Kidney tubule cell (primary cell): ENCODE measurements at places on chromosomes 4 and X.

GRCh38 chr4:125744891-125745364 is 430.2 kb downstream of the FAT4 start:
- no peak for DNase-seq

GRCh38 chrX:45811326-45811725 is 610.6 kb upstream of the DIPK2B start:
- DNase-seq, result no peak

DNA sequence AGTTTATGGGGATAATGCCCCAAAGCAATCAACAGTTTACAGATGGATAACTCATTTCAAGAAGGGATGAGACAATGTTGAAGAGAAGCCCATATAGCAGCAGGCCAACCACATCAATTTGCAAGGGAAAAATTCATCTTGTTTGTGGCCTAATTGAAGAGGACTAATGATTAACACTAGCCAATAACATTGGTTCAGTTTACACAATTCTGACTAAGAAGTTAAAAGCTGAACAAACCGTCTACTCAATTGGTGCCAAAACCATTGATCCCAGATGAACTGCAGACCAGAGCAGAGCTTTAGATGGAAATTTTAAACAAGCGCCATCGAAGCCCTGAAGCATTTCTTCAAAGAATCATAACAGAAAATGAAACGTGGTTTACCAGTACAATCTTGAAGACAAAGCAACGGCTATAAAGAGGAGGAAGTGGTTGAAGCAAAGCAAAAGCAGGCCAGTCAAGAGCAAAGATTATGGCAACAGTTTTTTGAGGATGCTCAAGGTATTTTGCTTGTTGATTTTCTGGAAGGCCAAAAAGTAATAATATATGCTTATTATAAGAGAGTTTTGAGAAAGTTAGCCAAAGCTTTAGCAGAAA is 20.5 kb upstream of the BLTP1 start:
- DNase-seq, result no peak

- peak; percentile 66 for DNase-seq
Observed at GRCh38 chrX:41288641-41289040, 45.3 kb upstream of the DDX3X start.

GRCh38 chr4:155907556-155907955 is 4.1 kb downstream of the TDO2 start:
- DNase-seq, result no peak

DNA sequence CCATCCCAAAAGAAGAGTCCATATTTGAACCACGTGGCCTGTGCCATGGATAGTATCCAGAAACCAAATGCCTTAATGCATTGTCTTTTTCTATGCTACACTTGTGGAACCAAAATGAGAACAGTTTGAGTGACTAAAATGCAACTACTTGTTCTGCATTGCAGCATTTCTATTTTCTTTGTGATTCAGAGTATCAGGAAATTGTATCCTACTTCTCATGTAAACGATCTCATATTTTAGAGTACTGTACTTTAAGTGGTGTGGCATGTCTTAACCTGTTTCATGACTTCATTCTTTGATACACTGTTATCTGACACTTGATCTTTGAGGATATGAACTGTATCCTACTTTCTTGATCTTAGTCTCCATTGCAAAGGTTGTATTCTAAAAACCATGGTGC is 167.2 kb upstream of the WDR1 start:
- DNase-seq, result no peak

DNA sequence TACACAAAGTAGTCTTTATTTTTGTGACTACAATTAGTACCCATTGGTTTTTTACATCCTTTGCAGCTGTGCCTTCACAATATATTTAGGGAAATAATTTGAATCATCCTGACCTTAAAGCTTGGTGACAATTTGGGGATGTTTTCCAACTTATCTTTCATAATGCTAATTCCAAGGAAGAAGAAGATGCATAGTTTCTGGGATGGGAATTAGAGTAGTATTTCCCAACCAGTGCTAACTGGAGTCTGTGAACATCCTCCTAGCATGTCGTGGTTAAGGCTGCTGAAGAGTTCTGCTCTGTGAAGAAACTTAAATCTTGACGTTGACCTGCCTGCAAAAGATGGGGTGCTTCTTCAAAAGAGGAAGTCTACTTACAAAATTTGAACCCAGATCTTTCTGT is 173.5 kb downstream of the ANK2 start:
- DNase-seq, result no peak

DNA sequence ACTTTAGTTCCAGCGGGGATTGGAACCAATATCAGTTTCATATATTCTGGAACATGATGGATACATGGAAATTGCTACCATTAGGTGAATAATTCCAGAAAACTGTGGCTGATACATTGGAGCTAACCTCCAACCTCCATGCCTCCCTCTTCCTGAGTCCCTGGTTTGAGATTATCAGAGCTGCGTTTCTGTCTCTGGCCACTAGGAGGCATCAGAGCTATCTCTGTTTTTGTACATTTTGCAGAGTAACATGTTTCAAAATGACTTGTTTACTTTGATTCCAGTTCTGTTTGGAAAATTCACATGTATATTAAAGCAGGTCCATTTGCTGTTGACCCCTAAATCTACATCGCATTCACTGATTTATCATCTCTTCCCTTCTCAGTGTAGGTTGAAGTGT is 2.4 kb upstream of the RAB40AL start:
- DNase-seq, result peak; percentile 46

GRCh38 chr4:132269303-132269990 is 879.6 kb upstream of the PCDH10 start:
- no peak for DNase-seq

DNA sequence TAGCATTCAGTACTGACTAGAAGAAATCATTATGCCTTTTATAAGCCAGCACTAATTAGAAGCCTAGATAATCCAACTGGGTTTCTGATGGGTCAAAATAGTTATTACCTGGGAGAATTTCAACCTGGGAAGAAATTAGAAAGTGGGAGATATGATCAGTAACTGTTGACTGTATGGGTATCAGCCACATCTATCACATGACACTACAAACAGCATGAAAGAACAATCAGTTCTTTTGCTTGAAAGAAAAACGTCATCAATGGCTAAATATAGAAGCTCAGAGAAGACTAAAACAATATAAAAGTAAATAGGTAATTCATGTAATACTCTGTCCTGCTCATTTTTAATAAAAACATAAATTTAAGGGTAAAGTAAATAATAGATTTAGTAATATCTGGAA is 145.1 kb downstream of the CAMK2D start:
- DNase-seq, result no peak

DNA sequence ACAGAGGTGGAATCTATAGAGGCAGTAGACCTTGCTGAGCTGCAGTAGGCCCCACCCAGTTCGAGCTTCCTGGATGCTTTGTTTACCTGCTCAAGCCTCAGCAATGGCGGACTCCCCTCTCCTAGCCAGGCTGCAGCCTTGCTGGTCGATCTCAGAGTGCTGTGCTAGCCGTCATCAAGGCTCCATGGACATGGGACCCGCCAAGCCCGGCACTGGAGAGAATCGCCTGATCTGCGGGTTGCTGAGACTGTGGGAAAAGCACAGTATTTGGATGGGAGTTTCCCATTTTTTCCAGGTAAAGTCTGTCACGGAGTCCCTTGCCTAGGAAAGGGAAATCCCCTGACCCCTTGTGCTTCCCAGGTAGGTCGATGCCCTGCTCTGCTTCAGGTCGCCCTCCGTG is 124.8 kb upstream of the KLF8 start:
- DNase-seq, result no peak

GRCh38 chrX:40877887-40878286 is 142.5 kb upstream of the MED14 start:
- DNase-seq, result peak; percentile 13

DNA sequence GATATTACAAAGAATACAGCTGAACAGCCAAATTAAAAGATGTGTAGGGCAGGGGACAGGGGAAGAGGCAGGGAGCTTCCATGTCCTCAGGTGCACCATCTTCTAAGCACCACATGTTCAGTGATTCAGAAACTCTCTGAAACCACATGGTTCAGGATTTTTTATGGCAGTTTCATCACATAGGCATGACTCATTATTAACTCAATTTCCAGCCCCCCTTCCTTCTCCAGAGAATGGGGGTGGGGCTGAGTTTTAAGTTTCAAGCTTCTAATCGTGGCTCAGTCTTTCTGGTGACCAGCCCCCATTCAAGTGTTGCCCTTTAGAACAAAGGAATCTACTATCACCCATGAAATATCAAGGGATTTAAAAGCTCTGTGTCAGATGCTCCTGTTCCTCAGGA is 317.8 kb upstream of the GALNT7 start:
- peak; percentile 91 for DNase-seq

GRCh38 chr4:163108614-163109013 is 58.1 kb downstream of the NAF1 start:
- no peak for DNase-seq

DNA sequence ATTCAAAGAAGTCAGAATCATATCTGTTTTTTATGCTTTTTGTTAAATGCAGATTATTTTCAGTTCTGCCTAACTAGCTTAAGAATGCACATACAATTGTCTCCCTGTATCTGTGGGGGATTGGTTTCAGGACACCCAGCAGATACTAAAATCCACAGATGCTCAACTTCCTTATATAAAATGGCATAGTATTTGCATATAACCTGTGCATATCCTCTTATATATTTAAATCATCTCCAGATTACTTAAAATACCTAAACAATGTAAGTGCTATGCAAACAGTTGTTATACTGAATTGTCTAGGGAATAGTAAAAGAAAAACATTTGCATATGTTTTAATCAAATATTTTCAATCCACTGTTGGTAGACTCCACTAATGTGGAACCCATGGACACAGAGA is 279.4 kb downstream of the TMA16 start:
- no peak for DNase-seq

DNA sequence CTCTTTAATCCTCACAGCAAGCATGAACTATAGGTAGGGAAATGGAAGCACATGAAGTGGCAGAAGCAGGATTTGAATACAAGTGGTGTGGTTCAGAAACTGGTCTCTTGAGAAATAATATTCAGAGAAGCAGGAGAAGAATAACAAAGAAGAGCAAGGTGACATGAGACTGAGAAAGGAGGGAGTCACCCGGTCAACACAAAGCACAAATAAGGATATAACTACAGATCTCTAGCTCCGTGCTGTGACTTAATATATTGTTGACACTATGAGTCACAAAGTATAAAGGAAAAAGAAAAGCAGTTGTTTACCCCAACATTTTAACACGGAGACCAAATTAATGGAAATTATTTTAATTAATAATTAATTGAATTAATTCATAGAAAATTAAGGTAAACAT is 204.5 kb downstream of the CPE start:
- DNase-seq, result no peak

DNA sequence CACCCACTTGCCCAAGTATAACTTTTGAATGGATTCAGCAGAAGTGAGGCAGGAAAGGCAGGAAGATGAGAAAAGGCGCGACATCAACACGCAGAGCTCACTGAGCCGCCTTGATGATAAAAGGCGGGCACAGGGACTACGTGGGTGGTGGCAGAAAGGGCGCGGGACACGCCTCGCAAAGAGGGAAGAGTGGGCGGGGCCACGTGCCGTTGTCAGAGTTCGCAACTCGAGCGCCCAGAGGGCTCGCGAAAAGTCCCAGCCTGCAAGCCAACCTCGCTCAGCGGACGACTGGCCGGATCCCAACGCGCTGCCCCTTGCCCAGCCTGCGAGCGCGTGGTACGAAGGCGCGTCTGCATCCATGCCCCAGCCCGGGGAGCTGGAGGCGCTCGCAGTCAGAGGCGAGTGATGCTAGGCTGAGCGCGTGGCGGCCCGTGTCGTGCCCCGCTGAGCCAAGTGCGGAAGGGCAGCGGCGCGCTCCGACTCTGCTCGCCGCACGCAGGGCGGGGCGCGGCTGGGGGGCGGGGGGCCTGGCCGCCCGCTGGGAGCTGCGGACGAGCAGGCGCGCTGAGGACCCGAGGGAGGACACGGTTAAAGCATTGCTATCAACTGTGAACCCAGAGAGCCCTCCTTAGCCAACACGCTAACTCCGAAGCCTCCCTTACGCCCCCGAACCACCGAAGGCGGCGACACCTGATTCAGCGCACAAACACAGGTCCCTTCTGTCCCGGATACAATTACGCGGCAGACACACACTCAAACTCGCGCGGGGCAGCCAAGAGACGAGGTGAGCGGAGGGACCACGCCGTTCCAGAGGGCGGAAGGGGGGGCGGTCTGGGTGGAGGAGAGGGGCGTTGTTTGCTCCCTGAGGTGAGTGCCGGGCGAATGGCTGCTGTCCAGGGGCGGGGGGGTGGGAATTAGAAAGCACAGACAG is at the start of gene UGT8:
UGT8 (plus strand) TSS at position 617 of the 931 bp plus-strand sequence. CDS start 24,074 bp downstream, outside the sequence.
- DNase-seq, result peak; percentile 76

DNA sequence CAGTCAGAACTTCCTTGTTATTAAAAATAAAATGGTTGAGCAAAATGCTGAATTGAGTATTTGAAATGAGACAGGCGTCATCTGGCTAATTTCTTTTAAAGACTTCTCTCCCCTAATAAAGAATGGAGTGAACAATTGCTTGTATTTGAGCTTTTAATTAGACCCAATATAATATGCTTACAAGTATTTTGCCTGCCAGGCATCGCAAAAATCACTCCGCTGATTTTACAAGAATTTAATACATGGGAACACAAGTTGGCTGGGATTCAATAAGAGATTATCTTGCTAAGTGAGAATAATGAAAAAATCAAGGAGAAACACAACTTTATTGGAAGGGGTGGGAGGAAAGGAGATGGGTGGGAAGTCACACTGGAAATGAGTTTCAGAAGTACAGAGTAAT is 52.3 kb downstream of the KLF3 start:
- no peak for DNase-seq

DNA sequence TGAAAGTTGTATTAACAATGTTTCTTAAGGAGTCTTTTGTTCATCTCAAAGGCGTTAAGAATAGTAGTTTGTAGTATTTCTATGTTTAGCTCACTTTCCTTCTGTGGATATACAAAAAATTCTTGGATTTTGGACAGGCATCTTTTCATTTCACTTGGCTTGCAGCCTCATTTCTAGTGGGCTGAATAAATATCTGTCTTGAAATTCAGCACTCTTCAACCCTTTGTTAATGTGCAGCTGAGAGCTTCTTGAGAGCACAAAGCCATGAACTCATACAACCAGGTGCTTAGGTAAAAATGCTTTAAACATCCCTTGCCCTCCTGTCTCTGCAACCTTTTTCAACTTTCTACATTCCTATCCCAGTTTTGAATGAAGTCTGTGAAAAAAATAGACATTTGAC is 1003.2 kb downstream of the C4orf33 start:
- DNase-seq, result no peak

DNA sequence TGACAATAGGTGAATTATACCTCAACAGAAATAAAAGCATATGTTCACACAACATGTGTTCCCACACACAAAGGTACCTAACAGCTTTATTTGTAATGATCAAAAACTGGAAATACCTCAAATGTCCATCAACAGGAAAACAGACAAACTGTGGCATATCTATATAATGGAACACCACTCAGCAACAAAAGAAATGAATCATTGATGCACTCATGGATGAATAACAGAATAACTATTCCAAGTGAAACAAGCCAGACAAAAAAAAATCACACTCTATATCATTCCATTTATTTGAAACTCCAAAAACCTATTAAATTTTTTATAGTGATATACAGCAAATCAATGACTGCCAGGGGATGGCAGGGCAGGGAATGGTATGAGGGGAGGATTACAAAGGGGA is 148.1 kb downstream of the PLS3 start:
- DNase-seq, result peak; percentile 18

- no peak for DNase-seq
Observed at GRCh38 chr4:38242101-38242500, 281.9 kb downstream of the PTTG2 start.
